HEK293T (cell line): ENCODE measurements at places on chromosomes 4 and X.

DNA sequence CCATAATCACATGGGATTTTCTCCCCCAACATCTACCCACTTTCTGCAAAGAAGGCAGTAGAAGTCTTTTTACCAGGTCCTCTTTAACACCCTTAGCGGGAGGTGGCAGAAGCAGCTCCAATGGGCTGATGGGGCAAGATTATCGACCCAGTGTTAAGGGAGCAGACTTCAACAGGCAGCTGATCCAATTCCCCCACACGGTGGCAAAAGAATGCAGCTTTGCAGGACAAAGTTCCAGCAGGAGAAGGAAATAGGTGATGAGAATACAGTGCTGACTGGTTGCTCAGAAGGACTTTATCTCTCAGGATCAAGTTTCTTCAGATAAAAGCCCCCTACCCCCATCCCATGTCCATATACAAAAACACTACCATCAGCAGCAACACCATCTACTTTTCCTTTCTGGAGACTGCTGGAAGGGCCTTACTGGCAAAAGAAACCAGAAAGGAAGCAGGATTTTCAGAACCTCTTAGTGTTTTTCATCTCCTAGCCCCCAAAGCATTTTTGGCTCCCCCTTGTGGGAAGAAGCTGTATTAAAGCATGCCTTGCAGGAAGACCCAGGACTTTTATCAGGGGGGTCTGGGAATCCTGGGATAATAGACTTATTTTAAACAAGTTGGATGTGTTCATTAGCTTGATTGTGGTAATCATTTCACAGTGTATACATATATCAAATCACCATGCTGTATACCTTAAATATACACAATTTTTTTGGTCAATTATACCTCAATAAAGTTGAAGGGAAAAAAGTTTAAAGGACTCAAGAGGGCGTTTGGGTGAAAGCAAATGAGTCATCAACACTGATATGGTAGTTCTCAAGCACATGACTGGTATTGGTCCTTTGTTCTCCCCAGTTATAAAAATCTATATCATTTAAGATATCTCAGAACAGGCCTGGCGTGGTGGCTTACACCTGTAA lies 146.4 kb downstream of the GPC3 start:
- peak; percentile 68 for DNase-seq

DNA sequence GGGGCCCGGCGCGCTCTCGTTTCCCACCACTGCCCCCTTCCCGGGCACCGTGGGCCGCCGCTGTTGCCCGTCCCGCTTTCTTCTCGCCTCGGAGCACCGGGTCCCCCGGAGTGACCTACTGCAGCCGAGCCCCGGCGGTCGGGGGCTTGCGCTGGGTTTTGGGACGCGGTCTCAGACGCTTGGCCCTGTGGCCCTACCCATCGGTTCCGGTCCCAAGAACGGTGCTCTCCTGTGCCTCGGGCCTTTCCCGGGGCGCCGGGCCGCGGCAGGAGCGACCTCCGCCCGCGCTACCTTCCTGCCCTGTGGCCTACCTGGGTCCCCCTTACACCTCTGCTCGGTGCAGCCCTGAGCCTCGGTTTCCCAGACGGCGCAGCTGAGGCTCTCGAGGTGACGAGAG lies 21.6 kb upstream of the HMX1 start:
- no peak for DNase-seq

DNA sequence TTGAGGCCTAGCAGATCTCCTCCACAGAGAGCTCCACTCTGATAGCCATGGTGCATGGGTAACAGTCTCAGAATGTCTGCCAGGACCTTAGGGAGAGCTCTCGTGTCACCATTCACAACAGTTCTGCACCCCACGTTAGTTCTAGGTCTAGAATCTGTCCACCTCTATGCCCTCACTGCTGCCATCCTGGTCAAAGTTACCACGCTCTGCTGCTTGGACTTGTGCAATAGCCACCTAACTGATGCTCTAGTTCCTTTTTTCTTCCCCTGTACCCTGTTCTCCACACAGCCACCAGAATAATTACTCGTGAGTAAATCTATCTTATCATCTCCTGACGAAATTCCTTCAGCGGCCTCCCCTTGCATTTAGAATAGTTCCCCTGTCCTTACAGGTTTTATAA lies 268.8 kb upstream of the GATB start:
- DNase-seq = no peak

GRCh38 chrX:134369576-134369975 lies 90.4 kb upstream of the HPRT1 start:
- DNase-seq = no peak

DNA sequence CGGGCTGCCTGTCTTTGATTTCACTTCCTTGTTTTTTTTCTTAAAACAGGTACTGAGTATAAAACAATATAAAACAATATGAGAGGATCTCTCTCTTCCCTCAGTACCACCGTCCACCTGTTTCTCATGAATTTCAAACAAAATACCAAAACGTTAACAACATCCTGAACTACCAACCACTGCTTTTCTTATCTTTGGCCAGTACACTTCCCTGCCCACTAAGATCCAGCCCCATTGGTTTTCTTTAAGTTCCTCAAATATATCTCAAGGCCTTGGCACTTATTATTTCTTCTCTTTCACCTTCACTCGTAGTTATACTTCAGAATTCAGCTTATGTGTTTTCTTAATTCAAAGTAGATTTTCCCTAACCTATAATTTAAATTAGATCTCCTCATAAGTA lies 370.2 kb upstream of the GRIA3 start:
- no peak for DNase-seq

DNA sequence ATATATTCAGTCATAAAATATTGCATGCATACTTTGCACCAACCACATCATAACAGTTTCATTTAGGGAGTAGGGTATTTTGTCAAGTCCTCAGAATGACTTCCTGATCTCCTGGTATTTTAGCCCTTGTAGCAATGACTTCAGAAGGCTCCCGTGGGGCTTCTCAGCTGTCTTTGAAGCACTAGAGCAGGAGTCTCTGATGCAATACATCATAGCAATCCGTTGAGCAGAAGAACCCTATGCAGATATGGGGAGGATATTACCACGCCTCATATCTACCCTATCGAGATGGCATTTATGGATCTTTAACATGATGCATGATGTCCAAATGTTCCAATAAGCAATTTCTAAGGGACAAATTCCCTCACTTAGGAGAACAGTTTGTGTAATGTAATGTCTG lies 373.7 kb upstream of the FTHL17 start:
- no peak for DNase-seq

GRCh38 chrX:57596109-57596508 lies 4.3 kb downstream of the ZXDB start:
- no peak for DNase-seq

GRCh38 chr4:169420291-169420690 lies 149.5 kb upstream of the SH3RF1 start:
- DNase-seq = no peak

DNA sequence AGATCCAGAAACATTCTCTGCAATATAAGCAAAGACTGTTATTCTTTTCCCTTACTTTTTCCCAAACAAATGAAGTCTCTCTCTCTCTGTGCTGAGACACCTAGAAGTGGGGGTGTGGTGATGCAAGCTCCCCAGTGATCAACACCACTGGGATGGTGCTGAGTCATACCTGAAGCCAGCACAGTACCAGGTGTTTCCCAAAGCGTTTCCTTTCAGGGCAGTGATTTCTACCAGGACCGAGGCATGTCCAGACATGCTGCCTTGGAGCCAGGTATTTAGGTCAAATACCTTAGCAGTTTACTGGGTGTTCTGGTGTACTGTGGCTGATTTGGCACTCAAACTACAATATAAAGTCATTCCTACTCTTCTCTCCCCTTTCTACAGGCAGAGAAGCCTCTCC lies 726.5 kb downstream of the FAM133A start:
- no peak for DNase-seq
